NAMALWA (cell line): ENCODE measurements at places on chromosomes 7 and 10.

- peak; percentile 85 for DNase-seq
Measured at GRCh38 chr7:5679813-5680473, 101.5 kb downstream of the RNF216 start.

DNA sequence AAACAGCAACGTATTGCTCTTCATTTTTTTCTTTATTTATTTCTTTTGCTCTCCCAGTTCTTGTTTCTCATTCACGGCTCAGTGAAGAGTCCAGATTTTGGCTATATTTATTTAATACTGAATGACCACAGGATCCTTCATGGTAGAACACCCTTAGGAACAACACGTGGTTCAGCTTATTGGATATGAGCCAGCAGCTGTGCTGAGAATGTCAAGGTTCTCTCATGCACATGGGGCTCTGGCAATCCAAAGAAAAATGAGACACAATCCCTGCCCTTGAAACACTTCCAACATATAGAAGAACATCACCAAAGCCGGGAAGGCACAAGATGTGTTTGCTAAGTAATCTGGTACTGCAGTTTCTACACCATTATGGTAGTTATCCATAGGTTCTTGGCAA is 852.9 kb downstream of the SORCS1 start:
- DNase-seq, result no peak

GRCh38 chr10:79385392-79385795 is 38.1 kb downstream of the PPIF start:
- no peak for DNase-seq

DNA sequence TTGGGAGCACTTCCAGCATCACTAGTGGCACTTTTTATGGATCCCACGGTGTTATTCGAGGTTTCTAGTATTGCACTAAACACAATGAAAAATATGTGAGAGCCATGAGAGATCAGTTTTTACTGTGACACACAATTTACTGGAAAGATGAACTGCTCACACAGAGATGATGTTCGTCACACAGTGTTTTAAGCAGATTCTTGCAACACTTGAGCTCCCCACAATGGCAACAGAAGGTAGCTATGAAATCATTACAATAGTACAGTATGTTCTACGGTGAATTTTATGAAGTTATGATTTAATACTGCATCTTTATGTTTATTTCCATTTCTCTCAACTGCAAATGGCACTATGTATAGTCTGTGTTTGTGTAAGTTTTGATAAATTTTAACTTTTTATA is 27.4 kb upstream of the ENTPD1 start:
- DNase-seq, result peak; percentile 11

DNA sequence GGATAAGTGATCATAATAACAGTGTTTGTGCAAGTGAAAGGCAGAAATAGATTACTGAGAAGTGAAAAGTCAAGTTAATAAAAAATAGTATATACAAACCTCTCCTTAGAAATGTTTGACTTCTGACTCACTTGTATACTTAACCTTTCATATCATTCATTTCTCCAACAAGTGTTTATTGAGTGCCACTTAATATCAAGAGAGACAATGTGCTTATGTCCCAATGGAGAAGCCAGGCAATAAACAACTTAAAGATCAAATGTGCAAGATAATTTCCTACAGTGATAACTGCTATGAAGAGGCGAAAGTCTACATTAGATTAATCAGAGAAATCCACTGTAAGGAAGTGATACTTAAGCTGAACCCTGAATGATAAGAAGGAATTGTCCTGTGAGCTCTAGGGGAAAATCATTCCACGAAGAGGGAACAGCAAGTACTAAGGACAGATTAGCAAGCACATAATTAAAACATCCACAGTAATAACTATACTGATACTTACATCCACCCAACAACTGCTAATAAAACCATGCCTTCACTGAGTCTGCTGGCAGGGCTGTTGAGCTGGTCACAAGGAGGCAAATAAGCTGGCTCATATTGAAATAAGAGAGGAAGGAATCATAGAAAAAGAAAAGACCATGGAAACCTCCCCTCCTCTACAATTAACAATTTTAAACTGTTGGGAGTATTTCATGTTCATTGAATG is 203.5 kb downstream of the CTNNA3 start:
- no peak for DNase-seq

- no peak for DNase-seq
Measured at GRCh38 chr10:28681928-28682750, 4.8 kb downstream of the BAMBI start.

DNA sequence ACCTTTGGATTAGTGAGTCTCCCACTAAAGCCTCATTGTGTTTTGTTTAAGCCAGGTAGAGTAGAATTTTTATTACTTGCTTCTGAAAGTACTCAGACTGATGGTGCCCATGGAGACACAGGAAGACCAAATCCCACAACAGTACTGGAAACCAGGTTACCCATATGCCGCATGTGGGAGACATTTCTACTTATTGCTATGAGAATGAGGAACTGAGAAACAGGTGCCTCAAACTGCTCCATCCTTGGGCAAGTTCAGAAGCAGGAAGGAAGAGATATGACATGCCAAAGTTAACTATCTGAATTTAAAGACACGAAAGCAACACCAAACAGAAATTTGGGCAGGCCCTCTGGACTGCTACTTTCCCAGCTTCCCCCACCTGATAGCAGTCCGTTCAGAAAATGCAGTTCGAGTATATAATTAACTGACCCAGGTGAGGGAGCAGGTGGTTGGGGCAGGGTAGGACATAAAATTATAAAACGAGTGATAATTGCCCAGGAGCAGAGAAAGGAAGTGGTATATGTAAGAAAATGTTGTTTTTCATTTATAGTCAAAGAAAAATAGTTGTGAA is 382.3 kb upstream of the MTPN start:
- peak; percentile 37 for DNase-seq

DNA sequence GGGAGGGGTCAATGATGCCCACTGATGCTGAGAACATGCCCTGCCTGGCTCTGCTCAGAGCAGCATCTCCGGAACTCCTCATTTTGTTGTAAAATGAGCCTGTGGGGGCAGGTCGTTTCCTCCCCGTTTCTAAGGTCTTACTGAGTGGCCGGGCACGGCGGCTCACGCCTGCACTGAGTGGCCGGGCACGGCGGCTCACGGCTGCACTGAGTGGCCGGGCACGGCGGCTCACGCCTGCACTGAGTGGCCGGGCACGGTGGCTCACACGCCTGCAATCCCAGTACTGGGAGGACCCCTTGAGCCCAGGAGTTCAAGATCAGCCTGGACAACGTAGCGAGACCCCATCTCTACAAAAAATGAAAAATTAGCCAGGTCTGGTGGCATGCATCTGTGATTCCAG is 39.0 kb upstream of the FOXL3 start:
- no peak for DNase-seq

GRCh38 chr10:34589275-34589674 is 225.8 kb downstream of the PARD3 start:
- no peak for DNase-seq

DNA sequence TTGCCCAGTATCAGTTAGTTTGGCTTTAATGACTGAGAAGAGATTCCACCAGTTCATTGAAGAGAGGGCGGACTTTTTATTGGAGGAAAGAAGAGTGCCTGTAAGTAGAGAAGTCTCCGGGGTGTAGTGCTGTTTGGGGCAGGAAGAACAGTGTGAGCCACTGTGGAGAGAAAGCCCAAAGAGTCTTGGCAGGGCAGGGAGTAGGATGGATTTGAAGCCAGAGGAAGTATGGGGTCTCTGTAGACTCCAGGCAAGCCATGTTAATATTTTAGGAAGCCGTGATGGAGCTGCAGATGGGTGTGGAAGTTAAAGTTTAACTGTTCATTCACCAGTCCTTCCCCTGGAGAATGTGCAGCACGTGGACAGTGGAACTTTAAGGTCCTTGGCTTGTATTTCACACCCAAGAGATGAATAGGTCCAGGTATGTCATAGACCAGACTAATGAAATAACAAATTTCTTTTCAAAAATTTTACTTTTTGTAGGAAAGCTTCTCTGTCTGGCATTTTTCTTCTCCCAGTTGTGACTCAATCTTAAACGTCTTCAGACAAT is 54.1 kb downstream of the TCF7L2 start:
- no peak for DNase-seq

GRCh38 chr10:12063483-12063818 is 5.3 kb upstream of the DHTKD1 start:
- no peak for DNase-seq

DNA sequence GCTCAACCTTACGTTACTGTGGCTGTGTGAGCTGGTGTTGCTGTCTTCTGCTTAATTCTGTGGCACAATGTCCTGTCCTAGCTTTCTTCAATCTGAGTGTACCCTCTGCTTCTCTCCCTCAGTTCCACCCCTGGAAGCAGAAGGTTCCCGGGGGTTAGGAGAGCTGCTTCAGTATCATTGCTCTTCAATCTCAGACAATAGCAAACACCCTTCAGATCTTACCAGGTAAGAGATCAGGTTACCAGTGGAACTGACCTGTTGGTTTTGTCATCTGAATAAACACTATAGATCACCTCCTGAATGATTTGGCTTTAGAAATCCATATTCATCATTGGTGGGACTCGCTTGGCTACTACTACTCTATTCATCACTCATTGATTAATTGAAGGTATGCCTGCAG is 48.4 kb downstream of the DNAJB9 start:
- DNase-seq, result no peak

DNA sequence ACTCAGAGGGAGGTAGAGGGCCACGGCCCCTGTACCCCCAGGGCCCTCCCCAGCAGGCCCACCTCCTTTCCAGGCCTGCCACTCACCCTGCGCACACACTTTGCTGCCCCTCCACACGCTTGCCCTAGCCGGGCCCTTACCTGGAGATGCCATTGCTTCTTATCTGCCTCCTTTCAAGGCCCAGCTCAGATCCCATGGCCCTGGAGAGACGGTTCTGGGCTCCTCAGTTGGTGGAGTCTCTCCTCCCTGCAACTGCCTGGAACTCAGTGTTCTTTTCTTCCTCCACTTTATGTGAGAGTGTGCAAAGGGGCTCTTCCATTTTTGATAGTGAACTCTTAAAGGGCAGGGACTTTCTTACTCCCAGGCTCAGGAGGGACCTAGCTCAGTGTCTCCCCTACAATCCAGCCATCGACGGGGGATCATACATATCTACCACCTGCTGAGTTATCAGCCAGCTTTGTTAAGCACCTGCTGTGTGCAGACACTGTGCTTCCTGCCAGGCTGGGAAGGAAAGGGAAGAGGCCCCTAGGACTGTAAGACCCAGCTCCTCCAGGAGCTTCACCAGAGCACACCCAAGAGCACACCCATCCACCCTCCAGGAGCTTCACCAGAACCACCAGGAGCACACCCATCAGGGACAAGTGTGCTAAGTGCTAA is 89.3 kb upstream of the MACROH2A2 start:
- DNase-seq, result no peak

DNA sequence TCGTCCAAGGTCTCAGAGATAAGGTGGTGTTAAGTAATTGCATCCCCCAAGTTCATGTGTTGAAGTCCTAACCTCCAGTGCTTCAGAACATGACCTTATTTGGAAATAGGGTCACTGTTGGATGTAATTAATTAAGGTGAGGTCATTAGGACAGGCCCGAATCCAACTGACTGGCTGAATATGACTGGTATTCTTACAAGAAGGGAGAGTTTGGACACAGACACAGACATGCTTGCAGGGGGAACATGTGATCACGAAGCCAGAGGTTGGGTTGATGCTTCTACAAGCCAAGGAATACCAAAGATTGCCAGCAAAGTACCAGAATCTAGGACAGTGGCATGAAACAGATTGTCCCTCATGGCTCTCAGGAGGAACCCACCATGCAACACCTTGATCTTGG is 173.5 kb upstream of the LYZL2 start:
- no peak for DNase-seq

DNA sequence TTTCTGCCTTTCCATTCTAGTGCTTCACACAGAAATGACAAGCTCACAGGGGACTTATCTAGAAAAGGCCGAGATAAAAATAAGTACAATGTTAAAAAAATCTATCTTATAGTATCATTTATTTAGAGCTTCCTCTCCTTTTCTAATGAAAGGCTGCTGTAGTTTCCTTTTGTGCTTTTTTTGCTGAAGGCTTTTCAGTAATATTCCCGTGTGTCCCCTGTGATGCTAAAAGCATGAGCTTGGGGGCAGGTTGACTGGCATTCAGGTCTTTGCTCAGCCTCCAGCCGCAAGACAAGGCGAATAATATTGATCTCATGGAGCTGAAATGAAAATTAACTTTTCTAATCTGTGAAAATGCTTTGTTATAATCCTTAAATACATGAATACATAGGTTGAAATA is 143.0 kb downstream of the ST7 start:
- no peak for DNase-seq

GRCh38 chr7:151626422-151627115 is 106.9 kb upstream of the RHEB start:
- DNase-seq, result peak; percentile 57

DNA sequence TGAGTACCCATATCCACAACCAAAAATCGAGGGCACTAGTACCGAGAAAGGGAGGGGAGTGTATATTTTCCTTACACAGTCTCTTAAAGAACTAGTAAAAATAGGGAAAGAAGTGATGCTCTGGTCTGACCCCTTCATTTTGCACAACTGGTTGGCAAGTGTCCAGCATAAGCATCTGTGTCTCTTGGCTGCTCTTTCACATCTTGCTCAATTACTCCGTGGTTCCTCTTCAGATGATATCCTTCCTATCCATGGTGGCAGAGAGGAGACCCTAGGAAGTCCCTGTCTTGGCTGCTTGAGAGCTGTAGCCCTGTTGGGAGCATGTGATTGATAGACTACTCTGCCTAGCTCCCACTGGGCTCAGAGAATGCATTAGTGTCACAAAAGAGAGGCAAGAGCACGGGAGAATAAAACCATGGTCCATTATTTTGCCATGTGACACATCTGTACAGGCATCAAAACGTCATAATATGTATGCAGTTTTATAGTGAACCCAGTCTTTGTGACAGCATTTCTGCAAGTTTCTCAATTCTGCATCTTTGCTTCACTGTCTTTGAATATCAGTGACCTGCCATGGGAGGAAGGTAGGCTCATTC is 111.8 kb upstream of the ANKRD1 start:
- no peak for DNase-seq

DNA sequence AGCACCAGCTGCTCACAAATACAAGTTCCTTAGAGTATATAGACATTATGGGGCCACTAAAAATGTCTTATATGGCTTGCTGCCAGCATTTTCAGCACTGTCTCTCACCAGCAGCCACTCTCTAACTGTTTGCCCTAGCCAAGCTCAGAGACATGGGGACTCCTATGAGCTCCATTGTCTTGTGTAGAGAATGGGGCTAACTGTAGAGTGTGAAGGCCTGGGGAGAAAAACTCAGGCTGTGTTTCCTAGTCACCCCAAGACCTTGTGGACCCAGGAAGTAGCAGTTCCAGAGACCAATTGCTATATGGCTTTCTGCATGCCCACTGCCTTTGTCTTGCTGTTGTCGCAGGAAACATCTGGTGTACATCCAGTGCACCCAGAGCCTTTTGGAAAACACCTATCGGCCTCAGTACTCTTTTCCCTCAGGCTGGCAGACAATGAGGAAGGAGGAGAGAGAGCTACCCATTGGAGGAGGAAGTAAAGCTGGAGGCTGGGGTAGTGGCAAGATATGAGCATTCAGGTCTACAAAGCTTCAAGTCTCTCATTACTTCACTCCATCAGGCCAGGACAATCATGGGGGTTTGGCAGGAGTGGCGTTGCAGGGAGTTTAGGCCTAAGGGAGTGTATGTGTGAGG is 28.4 kb downstream of the ENTPD1 start:
- DNase-seq, result no peak

GRCh38 chr10:102931643-102932042 is 13.5 kb downstream of the CNNM2 start:
- no peak for DNase-seq

- DNase-seq, result peak; percentile 76
Measured at GRCh38 chr7:100469227-100470044, 5.4 kb upstream of the SPACDR start.
